ENCODE measurements at places on chromosomes 16 and 17. TPM values are rescaled to one million over a fixed set of nuclear protein-coding genes. Genes with fewer than 3 reads are reported as not detected.

- DNase-seq, result no peak
Measured at GRCh38 chr16:62445909-62446308, 409.7 kb upstream of the CDH8 start.

The RPRML gene
- not detected for total RNA-seq

- peak; percentile 59 for DNase-seq
Measured at GRCh38 chr17:2239882-2240430, 63.6 kb downstream of the SMG6 start.

- no peak for DNase-seq
Measured at GRCh38 chr17:47649972-47650524, 329 bp downstream of the KPNB1 start.

The KRT31 gene
- not detected for total RNA-seq

Data from activated CD4-positive, alpha-beta memory T cell treated with anti-CD3 and anti-CD28 coated beads, Interleukin-2, amount 10 ng/mL, durations not matched to agents 7 days and 5 days (primary cell).